Stimulated activated CD8-positive, alpha-beta memory T cell treated with anti-CD3 and anti-CD28 coated beads, Interleukin-4, amount 100 ng/mL, for 1 hour (primary cell): ENCODE measurements at places on chromosomes 5 and 9.

GRCh38 chr5:87423755-87424154, 11.0 kb upstream of the CCNH start:
- no peak for DNase-seq

DNA sequence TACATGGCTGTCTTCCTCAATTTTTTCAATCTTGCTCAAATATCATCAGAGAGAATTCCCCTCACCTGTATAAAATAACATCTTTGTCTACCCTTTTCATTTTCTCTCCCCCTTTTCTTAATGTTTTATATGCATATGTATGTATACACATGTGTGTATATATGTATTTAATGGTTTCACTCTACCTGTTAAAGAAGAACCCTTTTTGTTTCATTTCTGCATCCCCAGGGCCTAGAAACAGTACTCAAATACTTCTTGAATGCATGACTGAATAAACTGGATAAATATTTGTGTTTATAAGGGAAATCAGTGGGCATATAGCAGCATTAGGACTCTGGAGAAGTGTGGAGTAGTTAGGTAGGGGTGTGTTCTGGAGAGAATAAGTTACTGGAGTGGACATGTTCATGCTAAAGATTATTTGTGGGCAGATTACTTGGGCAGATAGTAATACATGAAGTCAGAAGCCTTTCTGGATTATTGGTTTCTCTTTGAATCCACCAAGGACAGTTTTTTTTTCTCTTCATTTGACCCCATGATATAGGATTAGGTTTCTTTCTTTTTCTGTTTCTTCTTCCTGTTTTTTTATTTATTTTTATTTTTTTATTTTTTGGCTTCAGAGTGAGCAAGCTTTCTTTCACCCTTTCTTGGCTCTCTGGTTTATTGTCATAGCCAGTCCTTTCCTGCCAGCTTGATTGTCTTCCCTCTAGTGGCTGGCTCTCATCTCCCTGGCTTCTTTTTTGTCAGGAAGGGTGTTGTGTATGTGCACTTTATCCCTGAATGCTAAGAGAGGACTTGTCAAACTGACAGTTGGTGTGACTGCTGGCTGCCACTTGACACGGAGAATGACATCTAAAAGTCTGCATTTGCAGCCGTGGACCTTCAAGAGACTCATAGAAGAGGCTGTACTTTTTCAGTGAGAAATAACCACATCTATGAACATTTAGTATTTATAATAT, 89.3 kb downstream of the ZCCHC7 start:
- DNase-seq = no peak

- no peak for DNase-seq
These were observed 104.8 kb downstream of the STARD4 start for GRCh38 chr5:111407562-111407961.

DNA sequence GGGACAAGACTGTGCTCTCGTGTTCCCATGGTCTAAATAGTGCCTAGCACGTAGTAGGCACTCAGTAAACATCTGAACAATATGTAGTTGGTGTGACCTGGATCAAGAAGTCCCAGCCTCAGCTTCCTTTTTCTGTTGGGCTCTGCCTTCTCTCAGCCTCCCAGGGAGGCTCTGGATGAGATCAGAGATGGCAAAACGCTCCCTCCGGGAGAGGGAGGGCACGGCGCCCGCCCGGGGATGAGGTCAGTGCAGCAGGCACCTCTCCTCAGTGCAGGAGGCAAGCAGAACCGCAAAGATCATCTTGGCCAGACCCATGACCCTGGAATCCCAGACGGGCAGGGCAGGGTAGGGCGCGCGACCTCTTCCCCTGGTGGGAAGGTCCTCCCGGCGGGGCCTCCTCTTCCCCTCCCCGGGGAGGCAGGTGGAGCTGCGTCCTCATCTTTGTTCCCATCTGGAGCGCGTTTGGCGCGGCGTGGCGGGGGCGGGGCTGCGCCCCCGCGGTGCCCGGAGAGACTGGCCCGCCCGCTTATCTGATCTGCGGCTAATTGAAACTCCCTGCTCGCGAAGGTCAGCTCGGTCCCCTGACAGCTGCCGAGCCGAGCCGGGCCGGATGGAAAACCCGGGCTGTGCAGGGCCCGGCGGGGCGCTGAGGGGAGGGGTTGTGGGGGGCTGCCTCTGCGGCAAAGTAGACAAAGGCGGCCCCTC, 60.9 kb downstream of the CXXC5 start:
- DNase-seq = no peak

- no peak for DNase-seq
These were observed 459.4 kb upstream of the ITGA1 start for GRCh38 chr5:52328220-52328806.

GRCh38 chr5:180723936-180724335, 15.9 kb downstream of the OR2Y1 start:
- DNase-seq = no peak

DNA sequence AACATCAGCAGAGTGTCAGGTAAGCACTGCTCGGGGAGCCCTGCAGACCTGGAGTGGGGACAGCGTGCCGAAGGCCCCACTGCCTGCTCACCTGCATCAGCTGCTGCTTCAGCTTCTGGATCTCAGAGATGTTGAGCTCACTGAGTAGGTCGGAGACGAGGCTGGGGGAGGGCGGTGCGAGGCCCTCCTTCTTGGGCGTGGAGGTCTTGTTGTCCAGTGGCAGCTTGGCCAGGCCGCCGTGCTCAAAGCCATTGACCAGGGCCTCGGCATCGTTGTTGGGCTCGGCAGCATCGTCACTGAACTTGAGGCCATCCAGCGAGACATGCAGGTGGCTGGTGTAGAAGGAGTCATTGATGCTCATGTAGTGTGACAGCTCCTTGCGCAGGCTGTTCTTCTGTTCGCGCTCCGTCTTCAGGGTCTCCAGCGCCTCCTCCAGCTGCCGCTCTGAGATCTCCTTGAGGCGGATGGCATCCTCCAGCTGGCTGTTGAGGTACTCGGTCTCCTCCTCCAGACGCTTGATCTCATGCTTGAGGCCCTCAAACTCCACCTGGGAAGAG, 44.3 kb downstream of the BICD2 start:
- no peak for DNase-seq

- no peak for DNase-seq
These were observed 17.4 kb downstream of the TMOD1 start for GRCh38 chr9:97518909-97519307.

DNA sequence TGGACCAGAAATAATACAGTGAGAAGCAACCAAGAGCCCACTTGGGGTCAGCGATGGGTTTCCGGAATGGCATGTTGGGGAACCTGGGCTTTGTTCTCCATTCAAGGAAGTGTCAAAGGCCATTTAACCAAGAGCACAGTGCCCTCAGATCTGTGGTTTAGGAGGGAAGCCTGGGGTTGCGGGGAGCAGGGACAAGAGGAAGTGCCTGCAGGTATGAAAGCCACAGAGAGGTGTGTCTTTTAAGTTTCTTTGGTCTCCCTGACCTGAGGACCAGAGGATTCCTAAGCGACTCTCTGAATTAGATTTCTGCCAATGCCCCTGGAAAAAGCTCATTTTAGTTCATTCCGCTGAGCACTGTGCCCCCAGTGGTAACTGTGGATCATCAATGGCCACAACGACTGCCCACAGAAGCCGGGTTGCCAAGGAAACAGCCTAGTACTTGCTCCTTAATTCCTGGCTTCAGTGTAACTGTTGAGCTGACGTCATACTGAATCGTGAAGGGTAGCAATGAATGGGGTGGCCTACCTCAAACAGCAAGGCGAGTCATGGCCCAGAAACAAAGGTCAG, 107.3 kb upstream of the SPIN1 start:
- no peak for DNase-seq

DNA sequence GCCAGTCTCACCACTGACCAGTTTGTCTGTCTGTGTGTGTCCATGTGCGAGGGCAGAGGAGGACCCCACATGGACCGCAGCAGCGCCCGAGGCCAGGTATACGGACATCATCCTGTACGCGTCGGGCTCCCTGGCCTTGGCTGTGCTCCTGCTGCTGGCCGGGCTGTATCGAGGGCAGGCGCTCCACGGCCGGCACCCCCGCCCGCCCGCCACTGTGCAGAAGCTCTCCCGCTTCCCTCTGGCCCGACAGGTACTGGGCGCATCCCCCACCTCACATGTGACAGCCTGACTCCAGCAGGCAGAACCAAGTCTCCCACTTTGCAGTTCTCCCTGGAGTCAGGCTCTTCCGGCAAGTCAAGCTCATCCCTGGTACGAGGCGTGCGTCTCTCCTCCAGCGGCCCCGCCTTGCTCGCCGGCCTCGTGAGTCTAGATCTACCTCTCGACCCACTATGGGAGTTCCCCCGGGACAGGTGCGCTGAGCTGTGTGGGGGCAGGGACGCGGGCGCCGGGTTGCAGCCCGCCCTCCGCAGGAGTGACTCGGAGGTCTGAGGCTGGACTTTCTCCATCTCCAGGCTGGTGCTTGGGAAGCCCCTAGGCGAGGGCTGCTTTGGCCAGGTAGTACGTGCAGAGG, 6.5 kb downstream of the FGFR4 start:
- DNase-seq = no peak

DNA sequence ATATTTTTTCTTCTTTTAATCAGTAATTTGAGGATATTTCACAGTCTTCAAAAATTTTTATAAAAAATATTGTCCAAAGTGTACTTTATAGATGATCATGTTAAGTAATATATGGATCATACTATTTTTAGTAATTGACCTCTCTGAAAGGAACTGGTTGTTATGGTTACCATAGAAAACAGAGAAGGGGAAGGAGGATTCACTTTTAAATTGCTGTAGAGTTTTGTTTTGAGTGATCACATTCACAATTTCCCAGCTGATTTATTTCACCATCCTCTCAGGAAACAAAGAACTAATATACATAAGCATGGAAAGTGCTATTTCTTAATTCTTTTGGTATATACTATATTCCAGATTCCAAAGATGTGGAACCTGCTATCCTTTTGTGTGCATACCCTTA, 56.5 kb upstream of the NREP start:
- no peak for DNase-seq

- DNase-seq = no peak
These were observed 90.2 kb downstream of the NSUN2 start for GRCh38 chr5:6542421-6543345.

DNA sequence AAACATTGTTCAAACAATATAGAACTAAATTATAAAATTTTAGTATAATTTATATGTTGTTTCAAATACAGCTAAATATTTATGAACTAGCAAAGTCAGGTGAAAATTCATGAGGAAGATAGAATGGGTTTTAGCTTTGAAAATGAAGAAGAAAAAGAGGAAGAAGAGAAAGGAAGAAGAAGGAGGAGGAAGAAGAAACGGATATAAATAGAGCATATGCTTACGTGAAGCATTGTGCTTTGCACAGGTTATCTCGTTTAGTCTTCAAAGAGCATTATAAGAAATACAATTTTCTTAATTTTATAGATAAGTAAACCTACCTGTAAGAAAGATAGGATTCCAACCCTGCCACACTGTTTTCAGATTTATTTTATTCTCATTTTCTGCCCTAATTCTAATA, 620.6 kb upstream of the DAB2 start:
- DNase-seq = no peak

DNA sequence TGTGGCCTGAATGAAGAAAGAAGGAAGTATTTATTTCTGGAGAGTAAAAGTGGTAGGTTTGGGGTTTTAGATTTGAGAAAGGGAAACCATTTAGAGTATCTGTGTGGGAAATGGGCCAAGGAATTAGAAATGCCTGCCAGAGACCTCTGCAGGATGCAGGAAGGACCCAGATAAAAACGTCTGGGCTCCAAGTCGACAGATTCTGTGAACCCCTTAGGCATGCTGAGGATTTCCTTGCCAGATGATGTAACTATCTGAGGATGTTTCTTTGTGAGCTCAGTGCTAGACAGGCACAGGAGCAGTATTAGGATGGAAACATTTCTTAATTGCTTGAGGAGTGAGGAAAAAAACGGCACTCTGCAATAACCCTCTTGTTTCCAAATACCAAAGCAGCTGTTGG, 251.8 kb upstream of the DMRT1 start:
- DNase-seq = no peak

GRCh38 chr5:139561655-139562451, 714 bp downstream of the UBE2D2 start:
- DNase-seq = no peak

DNA sequence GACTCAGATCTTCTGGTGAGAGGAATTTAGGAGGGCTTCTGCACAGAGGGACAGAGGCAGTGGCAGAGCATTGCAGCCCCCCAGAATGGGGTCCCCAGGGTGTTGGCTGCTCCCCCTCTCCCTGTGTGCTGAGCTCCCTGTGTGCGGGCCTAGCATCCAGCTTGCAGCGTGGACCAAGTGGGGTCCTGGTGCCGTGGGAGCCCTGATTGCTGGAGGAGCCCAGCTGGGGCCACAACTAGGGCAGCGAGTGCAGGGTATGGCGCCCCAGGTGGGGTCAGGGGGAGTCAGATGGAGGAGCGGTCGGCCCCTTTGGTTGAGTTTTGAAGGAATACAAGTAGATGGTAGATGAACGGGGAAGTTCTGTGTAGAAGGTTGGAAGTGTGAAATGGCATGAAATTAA, 66.7 kb downstream of the TRIO start:
- DNase-seq = no peak

GRCh38 chr5:166340039-166340438, 1951.4 kb upstream of the WWC1 start:
- no peak for DNase-seq

DNA sequence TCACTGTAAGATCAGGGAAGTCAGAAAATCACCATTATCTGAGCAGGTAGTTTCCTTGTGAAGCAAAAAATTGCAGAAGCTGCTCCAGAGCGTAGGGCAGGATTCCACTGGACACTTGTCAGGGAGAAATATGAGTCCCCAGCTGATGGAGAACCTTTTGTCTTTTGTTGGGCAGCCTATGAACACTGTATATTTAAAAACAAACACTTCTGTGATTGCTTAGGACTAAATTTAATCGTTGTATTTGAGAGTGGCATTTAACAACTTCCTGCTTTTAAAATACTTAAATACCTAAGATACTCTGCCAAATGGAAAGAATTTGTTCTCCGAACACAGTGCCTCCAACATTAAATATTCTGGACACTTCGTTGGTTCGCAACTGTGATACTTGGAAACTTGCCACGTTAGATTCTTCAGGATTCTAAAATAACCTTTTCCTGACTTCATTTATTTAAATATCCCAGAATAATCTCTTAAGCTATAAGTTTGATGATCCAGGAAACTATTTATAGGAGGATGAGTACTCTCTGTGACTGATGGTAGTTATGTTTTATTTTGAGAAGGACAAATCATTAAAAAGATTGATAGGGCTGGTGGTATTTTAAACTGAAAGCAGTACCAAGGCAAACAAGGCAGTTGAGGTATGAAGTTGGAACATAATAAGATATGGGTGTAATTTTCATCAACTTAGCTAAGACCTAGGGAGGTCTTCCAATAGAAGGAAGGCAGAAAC, 2.7 kb upstream of the HSPA4 start:
- DNase-seq = no peak

- DNase-seq = no peak
These were observed 52.0 kb upstream of the PTGER4 start for GRCh38 chr5:40627706-40628105.
